ENCODE measurements at places on chromosomes 2 and 18.

- DNase-seq: no peak
These were observed 52.0 kb downstream of the GATA6 start for GRCh38 chr18:22221350-22221749.

DNA sequence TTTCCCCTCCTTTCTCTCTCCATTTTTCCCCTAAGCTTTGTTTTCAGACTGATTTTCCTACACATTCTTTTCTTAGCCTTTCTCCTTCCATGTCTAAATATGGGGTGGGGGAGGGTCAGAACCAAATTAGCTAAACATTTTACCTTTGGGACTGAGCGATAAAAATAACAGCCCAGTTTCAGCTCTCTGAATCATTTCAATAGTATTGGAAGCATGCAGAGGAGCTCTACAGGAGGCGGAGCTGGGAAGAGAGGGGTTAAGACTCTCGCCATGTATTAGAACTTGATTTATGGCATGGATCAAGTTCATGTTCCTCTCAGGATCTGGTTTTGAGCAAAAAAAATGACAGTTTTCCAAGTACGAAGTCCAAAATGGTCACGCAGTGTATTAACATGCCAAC is 109.1 kb downstream of the CPO start:
- no peak for DNase-seq

GRCh38 chr2:27501042-27501441 is 4.4 kb downstream of the GCKR start:
- no peak for DNase-seq

GRCh38 chr2:179233626-179234430 is 30.8 kb downstream of the SESTD1 start:
- no peak for DNase-seq

- DNase-seq: no peak
These were observed 2.0 kb upstream of the TUBB6 start for GRCh38 chr18:12305930-12306629.

DNA sequence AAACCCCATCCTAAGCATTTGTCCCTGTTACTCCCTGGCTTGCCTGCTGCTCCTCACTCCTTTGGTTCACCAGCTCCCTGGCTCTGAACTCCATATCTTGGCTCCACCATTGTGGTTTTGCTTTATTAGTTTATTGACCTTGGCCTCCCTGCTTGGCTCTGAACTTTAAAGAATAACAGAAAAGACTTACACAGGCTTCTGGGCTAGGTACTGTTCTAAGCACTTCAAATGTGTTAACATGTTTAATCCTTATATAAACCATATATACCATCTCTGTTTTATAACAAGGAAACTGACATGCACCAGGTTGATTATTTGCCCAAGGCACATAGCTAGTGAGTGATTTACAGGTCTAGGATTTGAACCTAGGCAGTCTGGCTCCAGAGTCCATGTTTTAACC is 149.7 kb upstream of the CAPN13 start:
- DNase-seq: no peak

DNA sequence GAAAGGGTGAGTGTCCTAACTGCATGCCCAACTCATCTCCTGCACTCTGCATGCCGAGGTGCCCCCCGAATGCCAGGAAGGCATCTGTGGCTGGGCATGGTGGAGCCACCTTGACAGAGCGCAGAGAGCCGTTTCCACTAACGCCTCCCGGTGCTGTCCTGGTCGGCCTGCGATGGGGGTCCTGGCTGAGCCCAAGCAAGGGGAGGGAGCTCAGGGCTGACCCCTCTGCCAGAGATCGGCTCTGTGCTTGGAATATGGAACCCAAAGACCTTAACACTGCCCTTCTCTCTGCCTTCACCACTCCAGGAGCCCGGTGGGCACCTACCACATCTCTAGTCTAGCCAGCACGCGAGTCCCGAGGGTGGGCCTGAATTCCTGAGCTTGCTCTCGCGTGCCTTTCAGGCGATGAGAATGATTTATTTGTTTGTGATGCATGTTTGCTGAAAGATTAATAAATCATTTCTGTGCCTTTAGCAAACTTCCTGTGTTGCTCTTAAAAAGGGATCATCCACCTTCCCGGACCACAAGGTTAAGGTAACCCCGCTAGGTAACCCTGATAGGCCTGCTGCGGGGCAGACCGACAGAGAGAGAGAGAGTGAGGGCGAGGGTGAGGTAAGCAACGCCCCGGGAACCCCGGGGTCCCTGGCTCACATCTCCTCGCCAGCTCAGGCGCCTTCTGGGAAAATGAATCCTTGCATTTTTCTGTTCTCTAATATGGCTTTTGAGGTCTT is 35.3 kb downstream of the PDIA6 start:
- DNase-seq: no peak

- DNase-seq: no peak
These were observed 52.6 kb upstream of the EMILIN2 start for GRCh38 chr18:2794159-2794558.

DNA sequence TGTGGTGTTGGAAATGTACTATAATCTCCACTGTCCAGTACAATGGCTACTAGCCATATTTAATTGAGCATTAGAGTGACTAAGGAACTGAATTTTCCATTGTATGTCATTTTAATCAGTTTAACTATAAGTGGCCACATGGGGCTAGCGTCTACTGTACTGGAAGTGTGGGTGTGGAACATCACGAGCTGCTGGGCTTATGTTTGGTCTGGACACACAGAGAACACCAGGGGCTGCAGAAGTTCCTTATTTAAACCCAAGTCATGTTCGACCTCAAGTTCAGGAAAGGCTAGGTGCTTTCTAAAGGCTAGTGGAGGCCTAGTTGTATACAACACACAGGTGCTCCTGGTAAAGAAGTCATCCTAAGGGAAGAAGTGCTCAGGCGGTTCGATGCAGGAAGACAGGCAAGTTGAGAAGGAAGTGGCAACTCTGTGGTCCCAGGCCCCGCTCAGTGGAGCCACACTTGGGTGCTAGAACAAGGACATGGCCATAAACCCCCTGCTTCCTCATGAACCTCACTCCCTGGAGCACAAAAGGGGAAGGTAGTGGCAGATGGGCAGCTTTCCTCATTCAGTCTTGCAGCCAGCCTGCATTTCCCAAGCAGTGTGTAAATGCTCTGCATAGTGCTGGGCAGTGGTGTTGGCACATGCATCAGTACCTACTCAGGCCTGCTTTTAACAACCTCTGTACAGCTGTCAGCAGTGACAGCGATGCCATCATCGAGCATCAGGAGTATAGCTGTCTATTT is 13.3 kb downstream of the LGALSL start:
- DNase-seq: no peak

Measured in NT2/D1 (cell line).